Dorsolateral prefrontal cortex (tissue), 122 donors: ENCODE measurements at places on chromosomes 12 and 14.

- DNase-seq, result peak; percentile 44
Observed at GRCh38 chr14:41604721-41605531, 1.8 kb upstream of the LRFN5 start.

GRCh38 chr12:109448707-109449390, 28.3 kb downstream of the KCTD10 start:
- no peak for DNase-seq

GRCh38 chr12:113479590-113480335, 8.1 kb upstream of the LHX5 start:
- no peak for DNase-seq

- DNase-seq, result no peak
Observed at GRCh38 chr14:21614240-21614639, 20.5 kb downstream of the OR10G2 start.

- no peak for DNase-seq
Observed at GRCh38 chr12:20361416-20361815, 6.9 kb upstream of the PDE3A start.

- DNase-seq, result no peak
Observed at GRCh38 chr14:54529811-54530210, 20.1 kb downstream of the CGRRF1 start.

- peak; percentile 76 for DNase-seq
Observed at GRCh38 chr12:122023339-122024131, 1.9 kb downstream of the BCL7A start.

DNA sequence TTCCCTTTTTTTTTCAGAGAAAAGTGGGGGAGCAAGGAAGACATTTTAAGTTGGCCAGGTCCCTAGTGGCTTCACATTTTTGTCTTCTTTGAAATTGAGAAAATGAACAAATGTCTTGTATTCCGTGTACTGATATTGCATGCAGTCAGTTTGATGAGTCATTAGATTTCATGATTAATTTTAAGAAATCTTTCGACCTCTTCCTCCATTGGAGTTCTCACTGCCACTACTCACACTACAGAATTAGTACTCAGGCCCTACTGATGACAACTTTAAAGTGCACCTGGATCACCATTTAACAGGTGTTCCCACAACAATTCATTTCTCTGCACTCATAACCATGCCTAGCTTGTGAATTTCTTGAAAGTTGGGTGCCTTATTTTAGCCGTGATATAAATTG, 50.5 kb downstream of the SAMD4A start:
- DNase-seq, result no peak

DNA sequence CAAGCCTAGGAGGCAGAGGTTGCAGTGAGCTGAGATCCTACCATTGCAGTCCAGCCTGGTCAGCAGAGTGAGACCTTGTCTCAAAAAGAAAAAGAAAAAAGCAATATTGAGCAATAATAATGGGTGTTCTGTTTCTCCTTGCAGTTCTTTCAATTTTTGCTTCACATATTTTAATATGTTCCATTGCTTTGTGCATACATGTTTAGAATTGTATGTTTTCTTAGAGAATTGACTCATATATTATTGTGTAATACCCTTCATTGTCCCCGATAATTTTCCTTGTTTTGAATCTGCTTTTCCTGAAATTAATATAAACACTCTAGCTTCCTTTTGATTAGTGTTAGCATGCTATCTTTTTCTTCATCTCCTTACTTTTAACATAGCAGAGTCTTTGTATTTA, 138.4 kb upstream of the NPAS3 start:
- DNase-seq, result no peak

DNA sequence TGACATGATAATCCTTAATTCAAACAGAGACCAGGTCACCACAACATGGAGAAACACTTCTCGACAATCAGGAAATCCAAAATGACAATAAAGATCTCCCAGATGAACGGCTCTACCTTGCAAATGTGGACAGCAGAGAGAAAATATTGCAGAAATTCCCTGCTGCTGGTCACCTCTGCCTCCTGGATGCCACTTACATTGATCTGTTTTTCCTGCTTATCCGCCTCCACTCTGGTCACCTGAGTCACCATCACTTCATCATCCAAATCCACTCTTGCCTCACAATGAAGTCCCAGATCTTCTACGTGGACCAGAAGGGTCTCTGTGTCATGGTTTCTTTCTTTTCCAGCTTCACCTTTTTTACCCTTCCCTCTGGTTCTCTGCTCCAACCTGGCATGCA, 21.1 kb downstream of the TTC9 start:
- DNase-seq, result no peak
